ENCODE measurements at places on chromosomes 11 and 22.

DNA sequence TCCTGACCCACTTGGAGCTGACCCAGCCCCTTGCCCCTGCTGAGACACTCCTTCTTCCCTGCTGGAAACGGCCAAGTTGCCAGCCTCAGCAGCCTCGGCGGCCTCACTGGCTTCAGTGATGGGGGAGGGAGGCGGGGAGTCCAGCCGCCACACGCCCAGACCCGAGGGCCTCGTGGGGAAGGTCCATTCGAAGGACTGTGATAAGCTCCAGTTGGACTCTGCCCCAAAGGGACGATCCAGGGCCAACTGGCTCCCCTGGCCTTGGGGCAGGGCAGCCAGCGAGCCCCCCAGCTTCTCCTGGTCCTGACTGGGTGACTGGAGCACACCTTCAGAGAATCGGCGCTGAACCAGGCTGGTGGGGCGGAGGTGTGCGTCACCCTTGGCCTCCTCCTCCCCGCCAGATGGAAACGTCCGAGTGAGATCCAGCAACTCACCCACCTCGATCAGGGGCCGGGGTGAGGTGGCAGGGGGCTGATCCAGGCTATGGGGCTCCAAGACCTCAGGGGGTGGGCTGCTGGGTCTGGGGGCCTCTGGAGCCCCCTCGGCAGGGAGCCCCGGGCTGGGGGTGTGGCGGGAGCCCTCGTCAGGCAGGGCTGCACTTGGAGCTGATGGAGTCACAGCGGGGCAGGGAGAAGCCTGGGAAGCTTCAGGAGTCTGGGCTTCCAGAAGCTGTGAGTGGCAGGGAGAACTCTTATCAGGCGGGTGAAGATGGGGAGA, 11.5 kb downstream of the TNKS1BP1 start:
- DNase-seq, result no peak

GRCh38 chr22:38946771-38947170, 10.6 kb upstream of the APOBEC3A start:
- DNase-seq, result no peak

DNA sequence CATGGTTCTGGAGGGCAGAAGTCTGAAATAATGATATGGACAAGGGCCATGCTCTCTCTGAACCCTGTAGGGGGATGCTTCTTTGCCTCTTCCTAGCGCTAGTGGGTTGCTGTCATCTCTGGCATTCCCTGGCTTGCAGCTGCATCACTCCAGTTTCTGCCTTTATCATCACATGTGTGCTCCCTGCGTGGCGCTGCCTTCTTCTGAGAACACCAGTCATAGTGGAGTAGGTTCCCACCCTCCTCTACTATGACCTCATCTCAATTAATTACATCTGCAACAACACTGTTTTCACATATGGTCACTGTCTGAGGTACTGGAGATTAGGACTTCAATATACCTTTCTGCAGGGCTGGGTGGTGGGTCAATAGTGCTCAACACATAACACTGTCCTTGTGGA, 402.3 kb upstream of the NARS2 start:
- DNase-seq, result no peak

GRCh38 chr11:125075900-125076317, 12.8 kb downstream of the SLC37A2 start:
- DNase-seq, result no peak

- peak; percentile 86 for DNase-seq
These were observed 21.3 kb upstream of the PIK3IP1 start for GRCh38 chr22:31313366-31314147.

DNA sequence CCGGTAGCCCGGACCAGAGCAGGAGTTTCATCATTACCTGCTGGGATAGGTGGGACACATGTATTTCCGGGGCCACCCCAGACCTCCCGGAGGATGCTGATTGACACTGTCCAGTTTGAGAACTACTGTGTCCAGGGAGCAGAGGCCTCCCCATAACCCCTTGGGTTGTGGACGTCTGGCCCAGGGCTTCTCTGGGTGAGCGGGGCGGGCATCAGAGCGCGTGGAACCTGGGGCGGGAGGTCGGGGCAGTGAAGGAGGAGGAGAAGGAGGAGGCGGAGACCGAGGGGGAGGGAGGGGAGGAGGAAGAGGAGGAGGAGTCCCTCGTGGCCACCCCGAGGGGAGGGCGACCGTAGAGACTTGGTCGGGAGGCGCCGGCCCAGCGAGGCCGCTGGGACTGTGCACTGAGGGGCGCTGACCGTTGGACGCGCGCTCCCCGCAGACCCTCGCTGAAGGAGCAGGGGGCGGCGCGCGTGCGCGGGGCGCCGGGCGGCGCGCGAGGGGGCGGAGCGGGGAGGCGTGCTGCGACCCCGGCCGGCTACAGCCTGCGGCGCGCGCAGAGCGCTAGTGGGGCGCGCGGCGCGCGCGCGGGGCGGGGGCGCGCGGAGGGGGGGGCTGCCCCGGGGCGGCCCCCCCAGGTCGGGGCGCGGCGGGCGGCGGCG, at the start of gene GRK3:
Gene GRK3 (plus strand): TSS at position 356 of the 659 bp plus-strand sequence. CDS start 366 bp downstream, outside the sequence.
- peak; percentile 77 for DNase-seq
